ENCODE measurements at places on chromosomes 4 and X.

GRCh38 chr4:69760455-69760854 lies at the start of gene SULT1B1:
SULT1B1 (minus strand) TSS chr4:69760620; CDS start chr4:69755217, 5,403 bp downstream.
- DNase-seq: no peak

DNA sequence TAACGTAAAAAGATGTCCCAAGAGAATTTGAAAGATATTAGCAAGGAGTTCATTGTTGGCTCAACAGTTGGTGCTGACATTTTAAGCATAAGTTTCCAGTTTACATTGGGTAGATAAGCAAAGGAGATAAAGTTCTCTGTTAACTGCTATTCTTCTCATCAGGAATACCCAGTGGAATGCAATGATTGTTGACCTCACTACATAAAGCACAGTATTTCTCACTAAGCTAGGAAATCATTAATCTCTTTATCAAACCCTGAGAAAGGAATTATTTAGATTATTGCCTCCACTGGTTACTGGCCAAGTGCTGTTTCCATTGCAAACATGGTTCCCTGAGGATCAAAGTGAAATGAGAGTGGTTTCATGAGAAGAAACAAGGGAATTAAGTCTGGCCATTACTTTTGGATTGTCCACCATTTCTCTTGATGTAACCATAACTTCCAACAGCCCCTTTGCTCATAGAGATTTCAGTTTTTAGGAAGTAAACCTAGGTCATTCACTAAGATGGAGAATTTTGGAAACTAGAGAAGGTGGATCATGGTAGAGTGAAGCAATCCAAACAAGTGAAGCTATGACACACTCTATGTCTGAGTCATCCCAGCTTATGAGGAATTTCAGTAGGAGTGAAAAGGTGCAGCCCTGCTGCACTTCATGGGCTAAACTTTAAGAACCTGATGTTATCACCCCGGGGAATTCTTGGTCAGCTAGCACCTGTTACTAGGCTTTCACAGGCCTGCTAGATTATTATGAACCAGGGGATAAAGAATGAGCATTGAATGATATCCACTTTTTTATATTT lies 163.4 kb downstream of the AREG start:
- DNase-seq: no peak

DNA sequence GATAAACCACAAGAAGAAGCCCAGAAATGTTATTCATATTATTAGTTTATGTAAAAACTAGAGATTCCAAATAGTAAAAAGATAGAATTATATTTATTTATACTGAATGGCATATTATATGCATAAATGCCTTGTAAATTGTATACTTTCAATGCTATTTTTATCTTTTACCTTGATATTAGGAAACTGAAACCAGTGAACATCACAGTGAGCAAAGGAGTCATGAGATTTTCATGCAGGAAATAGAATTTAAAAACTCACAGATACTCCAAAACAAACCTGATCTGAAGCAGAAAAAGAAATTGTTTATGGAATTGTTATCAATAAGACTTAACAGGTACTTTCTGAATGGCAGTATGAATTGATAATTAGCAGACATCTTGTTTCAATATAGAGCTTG lies 207.3 kb upstream of the CENPE start:
- DNase-seq: no peak

GRCh38 chrX:23726191-23726590 lies 16.9 kb downstream of the ACOT9 start:
- DNase-seq: no peak

DNA sequence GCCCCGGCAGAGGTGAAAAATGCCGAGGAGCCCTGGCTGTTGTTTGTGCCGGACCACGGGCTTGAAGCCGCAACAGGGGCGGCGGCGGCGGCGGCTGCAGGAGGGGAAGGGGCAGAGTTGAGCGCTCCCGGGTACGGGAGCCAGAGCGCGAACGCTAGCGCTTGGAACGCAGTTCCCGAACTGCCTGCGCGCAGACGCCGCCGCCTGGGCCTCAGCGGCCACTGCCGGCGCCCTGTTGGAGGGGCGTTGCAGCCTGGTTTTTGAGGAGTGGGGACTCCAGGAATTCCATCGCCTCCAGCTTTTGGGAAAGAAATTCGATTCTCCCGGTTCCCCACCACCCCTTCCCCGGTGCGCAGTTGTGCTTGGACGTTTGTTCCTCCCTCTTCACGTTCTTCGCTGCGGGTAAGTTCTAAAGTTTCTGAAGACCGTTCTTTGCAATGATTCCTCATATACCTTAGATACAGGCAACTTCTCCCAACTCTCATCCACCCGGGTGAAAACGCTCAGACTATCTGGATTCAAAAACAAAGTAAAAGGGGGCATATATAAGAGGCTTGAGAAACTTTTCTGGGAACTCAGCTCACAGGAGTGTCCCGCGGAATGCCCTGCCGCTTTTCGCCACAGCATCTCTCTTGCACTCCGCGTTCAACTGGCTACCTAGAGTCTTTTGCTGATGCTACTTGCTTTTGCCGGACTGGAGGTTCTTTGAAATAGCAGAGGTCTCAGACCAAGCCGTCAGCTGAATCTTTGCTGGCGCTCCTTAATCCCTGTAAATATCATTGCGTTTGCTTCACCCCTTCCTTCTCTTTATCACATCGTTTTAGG lies 1.0 kb downstream of the FAT4 start:
- DNase-seq: peak; percentile 21

- DNase-seq: no peak
Measured at GRCh38 chr4:14809203-14809602, 193.1 kb upstream of the CPEB2 start.

- DNase-seq: no peak
Measured at GRCh38 chr4:6601661-6602250, 26.8 kb downstream of the MAN2B2 start.

Data from GM20000 (cell line).